ENCODE measurements at places on chromosomes 7 and 10.
A peak's percentile ranks its signal among the peaks of the same experiment; 100 is the strongest.

- no peak for DNase-seq
Measured at GRCh38 chr7:149475121-149476045, 14.5 kb upstream of the ZNF777 start.

DNA sequence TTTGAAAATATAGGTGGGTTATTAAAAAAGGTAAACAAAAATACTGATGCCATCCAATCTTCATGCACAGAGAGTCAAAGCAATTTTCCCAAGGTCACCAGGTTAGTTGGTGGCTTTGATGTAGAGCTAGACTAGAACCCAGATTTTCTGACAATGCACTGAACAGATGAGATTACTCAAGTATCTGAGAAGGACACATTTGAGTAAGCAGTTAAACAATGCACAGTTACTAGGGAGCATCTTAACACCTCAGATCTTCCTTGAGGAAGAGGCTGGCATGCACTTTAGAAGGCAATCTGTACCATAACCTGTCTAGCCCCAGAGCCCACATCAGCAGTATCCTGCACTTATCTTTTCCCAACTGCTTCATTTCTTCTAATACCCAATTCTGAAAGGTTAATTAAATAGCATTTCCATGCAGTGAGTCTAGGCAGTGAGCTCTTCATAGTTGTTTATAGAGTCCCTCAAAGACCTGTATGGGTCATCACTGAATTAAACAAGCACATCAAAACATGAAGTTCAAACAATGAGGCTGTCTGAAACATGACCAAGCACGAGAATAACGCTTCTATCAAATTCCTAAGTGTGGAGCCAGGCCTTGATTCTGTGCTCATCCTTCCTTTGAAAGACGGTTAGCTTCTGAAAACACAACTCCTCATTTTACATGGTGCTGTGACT is 38.2 kb upstream of the ANK3 start:
- no peak for DNase-seq

- no peak for DNase-seq
Measured at GRCh38 chr10:127013211-127013656, 108.0 kb downstream of the DOCK1 start.

DNA sequence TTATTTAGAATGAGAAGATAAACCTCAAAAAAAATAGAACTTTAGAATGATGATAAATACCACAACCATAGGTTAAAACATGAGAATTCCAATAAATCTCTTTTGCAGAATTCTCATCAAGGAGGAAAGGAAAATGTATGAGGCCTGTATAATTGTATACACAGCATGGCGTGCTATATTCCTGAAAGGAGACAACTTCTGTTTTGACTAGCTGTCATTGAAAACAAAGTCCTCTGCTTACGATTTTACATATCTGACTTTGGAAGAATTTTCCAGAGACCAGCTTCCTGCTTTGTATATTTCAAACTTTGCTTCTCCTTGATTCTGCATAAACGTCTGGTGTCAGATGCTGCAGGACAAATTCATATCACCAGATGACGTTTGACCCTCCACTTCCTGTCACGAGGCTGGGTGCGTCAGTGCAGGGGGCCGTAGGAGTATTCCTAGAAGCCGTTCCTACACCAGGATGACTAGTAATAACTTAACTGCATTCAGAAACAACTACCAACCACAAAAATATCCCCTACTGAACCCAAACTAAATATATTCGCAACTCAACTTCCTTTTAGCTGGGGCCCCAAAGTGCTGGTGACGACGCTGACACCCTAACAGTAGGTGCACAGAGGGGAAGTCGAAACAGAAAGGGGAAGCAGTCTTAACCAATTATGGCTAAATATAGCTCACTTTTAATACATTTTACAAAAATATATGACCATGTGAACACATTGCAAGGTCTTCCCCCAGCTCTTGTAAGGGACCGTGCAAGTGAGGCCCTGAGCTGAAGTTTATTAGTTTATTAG is 178.6 kb upstream of the INHBA start:
- DNase-seq = peak; percentile 75

DNA sequence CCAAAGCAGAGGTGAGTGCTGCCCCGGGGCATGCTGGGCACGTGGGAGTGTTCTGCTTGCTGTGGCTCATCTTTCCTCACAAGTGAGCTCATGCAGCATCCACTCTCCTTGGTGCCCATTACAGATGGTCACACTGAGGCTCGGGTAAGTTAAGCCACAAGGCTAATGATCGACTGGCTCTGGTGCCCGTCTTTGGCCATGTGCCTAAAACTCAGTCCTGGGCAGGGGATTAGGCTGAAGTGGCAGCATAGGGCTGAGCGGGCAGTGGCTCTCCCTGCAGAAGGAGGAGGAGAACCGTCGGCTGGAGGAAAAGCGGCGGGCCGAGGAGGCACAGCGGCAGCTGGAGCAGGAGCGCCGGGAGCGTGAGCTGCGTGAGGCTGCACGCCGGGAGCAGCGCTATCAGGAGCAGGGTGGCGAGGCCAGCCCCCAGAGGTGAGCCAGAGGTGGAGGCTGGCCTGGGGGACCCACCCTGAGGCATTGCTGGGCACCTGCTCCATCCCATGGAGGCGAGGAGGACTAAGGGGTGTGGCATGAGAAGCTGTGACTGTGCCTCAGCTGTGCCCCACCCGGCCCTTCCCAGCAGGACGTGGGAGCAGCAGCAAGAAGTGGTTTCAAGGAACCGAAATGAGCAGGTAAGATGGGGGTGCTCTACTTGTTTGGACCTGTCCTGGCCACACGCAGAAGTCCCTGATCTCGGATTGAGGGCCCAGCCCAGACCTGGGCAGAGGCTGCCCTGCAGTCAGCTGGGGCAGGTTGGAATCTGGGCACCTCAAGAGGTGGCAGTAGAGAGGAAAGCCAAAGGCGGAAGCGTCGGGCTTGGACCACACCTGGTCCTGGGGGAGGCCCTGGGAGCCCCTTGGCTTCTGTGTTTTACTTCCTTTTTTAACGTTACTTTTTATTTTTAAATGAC is 7.3 kb downstream of the PGAM2 start:
- no peak for DNase-seq

- no peak for DNase-seq
Measured at GRCh38 chr7:128422842-128423241, 13.1 kb upstream of the IMPDH1 start.

GRCh38 chr10:124354411-124355382 is 64.0 kb downstream of the OAT start:
- peak; percentile 28 for DNase-seq

DNA sequence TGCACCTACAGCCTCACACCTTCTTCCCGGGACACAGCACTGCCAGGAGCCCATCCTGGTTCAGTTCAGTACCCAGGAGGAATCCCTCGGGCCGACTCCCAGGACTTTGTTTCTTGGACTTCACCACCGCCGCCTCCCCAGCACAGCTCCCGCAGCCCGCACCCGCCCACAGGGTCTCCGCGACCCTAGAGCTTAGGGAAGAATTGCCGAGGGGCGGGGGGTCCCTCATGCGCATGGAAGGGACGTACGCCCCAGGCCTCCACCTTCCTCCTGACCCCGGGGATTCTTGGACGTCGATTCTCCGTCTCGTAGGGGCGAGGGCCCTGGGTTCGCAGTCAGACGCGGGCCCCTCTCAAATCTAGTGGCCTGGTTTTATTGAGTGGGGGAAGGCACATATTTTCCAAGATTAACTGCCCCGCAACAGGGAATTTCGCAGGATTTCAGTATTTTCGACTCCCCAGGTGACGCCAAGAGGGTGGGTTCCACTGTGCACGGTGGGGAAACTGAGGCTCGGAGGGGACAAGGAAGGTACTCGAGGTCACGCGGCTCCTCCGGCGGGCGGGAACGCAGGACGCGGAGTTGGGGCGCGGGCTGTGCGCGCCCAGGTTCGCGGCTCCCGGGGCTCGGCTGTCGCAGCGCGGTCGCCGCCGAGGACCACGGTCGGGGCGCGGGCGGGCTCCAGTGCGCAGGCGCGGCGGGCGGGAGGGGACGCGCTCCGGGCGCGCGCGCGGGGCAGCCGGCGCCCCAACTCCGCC is at the start of gene ADCY1:
Gene ADCY1, plus strand, starts transcription at position 708 of the 755 bp plus-strand sequence. CDS start 176 bp downstream, outside the sequence.
- no peak for DNase-seq

DNA sequence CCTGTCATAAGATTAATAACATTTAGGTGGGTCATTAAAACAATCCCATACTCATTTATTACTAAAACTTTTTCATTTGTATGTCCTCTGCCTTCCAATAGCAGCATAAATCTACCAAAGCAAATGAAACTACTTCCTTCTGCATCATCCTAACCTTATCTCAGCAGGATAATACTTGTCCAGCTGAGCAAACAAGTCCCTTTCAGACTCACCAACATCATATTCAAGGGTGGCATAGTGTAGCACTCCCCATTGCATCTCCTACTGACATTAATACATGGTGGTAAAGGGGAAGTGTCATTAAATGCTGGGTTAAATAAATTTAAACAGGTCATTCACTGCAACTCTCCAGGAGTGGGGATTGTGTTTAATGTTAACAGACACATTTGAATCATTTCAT is 3.4 kb upstream of the MINDY3 start:
- DNase-seq = no peak

- DNase-seq = no peak
Measured at GRCh38 chr10:99708428-99709012, 23.4 kb downstream of the COX15 start.

DNA sequence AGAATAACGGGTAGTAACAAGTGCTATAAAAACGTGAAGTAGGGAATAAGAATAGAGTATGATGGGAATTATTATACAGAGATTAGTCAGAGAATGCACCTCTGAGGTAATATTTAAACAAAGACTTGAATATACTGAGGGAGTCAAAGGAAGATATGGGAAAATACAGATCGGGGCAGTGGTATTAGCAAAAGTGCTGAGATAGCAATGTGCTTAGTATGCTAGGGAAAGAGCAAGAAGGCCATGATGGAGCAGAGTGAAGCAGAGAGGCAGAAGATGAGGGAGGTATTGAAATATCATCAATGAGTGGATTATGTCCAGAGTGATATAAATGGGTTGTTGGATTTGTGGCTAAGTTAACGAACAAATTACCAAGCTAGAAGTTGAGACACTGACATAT is 96.5 kb upstream of the GPR22 start:
- DNase-seq = no peak

- no peak for DNase-seq
Measured at GRCh38 chr10:60042914-60043313, 136.6 kb upstream of the CCDC6 start.

- no peak for DNase-seq
Measured at GRCh38 chr10:128080231-128080630, 46.0 kb downstream of the MKI67 start.

DNA sequence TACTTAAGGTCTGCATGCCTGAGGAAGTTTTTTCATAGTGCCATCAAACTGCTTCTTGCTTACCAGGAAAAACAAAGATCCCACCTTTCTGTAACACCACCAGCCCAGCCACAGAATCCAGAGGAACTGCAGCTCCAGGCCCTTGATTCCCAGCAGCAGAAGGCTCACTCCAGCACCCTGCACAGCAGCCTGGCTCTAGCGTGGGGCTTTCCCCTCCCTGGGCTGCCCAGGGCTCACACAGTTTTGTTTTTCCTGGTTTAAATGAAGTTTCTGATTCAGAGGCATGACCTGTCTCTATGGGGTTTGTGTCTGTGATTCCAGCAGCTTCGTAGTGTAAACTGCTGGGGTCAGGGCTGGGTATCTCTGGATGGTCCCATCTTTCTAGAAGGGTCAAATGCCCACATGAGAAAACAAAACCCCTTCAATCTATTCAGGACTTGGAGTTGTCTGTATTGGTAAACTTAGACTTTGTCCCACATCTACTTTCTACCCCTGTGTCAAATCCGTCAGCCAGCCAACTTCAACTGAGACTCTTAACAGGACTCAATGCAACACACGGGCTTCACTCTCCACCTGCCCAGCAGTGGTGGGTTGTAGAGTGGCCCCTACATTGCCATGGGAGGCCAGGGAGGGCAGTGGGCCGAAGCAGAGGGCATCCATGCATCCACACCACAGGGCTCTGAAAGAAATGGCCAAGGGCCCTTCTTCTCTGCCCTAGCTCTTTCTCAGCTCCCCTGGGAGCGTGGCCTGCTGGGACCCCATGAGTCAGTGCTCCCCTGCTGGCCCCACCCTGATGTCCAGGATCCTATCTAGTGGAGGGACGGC is 73.6 kb downstream of the ATXN7L1 start:
- no peak for DNase-seq

DNA sequence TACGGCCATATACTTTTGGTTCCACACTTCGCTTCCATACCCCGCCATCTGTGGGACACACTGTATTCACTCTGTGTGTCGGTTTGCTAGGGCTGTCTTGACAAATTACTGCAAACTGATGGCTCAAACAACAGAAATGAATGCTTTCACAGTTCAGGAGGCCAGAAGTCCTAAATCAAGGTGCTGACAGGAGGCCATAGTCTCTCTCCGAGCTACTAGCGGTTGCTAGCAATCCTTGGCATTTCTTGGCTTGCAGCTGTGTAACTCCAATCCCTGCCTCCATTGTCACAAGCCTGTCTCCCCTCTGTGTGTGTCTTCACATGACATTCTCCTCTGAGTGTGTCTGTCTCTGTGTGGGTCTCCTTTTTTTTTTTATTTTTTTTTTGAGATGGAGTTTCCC is 28.9 kb upstream of the BMPR1A start:
- no peak for DNase-seq

GRCh38 chr10:88042160-88043100 is 179.0 kb downstream of the PTEN start:
- DNase-seq = no peak

DNA sequence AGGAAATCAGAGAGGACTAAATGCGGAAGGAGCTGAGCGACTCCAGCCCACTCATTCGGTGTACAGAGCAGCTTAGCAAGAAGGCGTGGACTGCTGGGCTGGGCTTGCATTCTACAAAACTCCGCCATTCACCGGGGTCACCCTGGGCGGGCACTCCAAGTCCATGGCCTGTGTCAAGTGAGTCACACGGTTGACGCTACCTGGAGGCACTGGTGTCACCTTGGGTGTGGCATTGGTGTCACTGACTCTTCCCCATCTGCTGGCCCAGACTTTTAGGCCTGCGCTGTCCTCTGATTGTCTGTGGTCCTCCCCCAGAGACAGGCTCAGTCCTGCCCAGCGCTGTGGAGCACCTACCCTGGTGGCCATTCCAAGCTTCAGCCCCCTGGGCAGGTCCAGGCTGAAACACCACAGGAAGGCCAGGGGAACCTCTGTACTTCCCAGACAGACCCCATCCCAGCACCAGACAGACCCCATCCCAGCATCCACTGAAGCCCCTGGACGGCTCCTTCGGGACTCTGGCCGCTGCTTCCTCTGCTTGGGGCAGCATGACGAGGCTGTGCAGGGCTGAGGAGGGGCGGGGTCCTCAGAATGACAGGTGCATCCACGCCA is 30.6 kb upstream of the CNPY1 start:
- no peak for DNase-seq

GRCh38 chr10:79148452-79149344 is 79.9 kb downstream of the ZMIZ1 start:
- no peak for DNase-seq
